C1 segment of cervical spinal cord (tissue), 14 donors: ENCODE measurements at places on chromosomes 11 and 22.

GRCh38 chr11:129590753-129591475 is 215.3 kb downstream of the BARX2 start:
- no peak for DNase-seq

- DNase-seq: no peak
Observed at GRCh38 chr11:103928802-103929161, 107.7 kb upstream of the DDI1 start.

- no peak for DNase-seq
Observed at GRCh38 chr11:118913411-118914125, 12.2 kb downstream of the BCL9L start.

GRCh38 chr11:69312453-69313404 is 18.8 kb downstream of the MYEOV start:
- DNase-seq: no peak

DNA sequence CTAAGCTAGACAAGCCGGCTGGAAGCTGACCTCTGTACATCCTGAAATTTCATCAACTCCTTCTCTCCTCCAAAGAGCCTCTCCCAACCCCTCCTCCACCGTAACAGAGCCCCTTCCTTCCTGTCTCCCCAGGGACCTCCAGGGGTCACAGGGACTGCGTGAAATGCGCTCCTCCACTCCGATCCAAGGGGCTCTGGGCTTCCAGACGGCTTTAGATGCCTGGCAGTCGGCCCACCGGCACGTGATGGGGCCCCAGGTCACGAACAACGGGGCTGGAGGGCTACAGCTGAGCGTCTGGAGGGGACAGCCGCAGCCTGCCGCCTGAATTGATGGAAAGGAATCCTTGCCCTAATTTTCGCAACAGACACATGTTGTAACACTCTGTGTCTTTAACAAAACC is 264.1 kb downstream of the MN1 start:
- no peak for DNase-seq

GRCh38 chr22:44648085-44648820 is 53.8 kb upstream of the PRR5 start:
- DNase-seq: no peak

- DNase-seq: no peak
Observed at GRCh38 chr11:23611726-23612125, 751.5 kb upstream of the CCDC179 start.

GRCh38 chr22:41247703-41248102 is 7.0 kb upstream of the CHADL start:
- peak; percentile 14 for DNase-seq

GRCh38 chr22:45506816-45507360 is 4.2 kb downstream of the FBLN1 start:
- no peak for DNase-seq

GRCh38 chr11:123302751-123303195 is 107.7 kb upstream of the CLMP start:
- DNase-seq: no peak

DNA sequence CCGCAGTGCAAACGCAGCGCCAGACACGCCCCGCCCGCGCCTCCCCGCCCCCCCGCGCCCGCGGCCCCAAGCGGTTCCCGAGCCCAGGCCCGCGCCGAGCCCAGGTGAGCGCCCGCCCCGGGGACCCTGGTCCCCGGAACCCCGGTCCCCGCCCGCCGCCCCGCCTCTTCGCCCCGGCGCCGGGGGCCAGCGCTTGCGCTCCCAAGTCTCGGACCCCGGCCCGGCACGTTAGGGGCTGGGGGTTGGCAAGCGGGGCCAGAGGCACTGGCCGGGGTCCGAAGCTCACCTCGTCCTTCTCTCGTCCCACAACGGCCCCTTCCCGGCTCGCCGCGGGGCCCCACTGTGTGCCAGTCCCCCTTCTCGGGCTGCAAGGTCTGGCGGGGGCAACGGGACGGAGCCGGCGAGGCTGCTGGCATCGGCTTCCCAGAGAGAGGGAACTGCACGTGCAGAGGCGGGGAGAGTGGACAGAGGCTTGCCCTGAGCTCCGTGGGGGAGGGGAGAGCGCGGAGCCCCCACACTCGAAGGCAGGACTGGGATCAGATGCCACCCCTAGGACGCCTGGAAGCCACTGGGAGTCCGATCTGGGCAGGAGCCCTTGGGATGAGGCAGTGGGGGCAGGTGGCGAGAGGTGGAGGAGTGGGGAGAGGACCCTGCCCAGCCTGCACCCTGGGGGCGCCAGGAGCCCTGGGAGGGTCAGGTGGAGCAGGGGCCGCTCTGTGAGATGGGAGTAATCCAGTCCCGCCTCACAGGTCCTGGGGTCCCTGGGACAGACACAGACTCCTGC is 1.8 kb upstream of the AIFM3 start:
- DNase-seq: peak; percentile 12

DNA sequence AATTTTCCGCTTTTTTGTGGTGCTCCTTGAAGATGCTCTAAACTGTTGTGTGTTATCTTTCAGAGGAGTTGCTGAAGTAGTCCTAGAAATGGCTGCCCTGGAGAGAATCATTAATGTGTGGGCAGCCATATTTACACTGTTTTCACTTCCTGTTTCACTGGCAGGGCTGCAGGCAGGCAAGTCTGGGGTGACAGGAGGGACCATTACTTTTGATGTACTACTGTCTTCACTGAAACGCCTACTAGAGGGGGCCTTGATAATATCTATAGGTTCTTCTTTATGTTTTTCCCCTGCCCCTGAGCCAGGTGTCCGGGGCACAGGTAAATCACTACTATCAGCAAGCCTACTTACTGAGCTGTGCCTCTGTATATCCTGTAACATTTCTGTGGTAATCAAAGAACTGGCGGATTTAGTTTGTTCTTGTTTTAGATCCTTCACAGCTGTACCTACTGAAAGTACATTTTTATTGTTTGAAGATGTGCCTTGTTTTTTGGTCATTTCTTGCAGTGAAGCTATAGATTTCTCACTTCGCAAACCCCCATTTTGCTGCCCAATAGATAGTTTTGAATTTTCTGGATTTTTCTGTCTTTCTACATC is 39.7 kb downstream of the ACAT1 start:
- DNase-seq: no peak

- DNase-seq: no peak
Observed at GRCh38 chr22:30221121-30221992, 25.2 kb downstream of the LIF start.

- no peak for DNase-seq
Observed at GRCh38 chr11:74633406-74634393, 41.3 kb downstream of the POLD3 start.

DNA sequence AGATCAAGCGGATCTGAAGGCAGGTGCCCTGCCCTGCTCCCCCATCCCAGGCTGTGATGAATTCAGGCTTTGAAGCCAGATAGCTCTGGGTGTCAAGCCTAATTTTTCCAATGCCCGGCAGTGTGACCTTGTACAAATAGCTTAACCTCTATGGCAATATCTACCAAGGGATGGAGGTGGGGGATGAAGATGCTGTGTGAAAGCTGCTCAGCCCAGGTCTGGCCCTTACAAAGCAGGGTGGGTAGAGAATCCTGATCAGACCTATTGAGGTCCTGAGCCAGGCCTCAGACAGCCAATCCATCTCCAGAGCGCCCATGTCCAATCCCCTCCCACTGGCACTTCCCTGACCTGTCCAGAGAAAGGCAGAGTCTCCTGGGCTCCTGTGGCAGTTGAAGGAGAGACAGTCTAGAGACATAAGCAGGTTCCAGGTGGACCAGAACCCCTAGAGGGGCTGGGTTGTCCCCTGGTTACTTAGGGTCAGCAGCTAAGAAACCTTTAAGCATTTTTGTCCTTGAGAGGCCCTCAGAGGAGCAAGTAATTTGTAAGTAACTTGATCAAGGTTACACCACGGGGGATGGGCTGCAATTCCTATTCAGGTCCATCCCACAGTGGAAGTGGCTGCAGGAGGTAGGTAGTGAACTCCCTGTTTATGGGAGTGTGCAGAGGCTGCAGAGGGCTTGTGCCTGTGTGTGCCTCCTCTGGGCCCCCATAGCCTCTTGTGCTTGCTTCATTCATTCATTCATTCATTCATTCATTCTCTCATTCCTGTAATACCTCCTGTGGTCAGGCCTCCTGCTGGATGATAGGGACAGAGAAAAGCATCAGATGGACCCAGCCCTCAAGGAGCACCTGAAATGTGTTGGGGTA is 10.4 kb downstream of the P2RY2 start:
- no peak for DNase-seq

- no peak for DNase-seq
Observed at GRCh38 chr11:26688701-26689100, 33.2 kb downstream of the SLC5A12 start.

GRCh38 chr22:40081662-40082061 is 86.9 kb downstream of the FAM83F start:
- DNase-seq: no peak

- no peak for DNase-seq
Observed at GRCh38 chr22:43249789-43250471, 63.0 kb upstream of the TTLL12 start.

- no peak for DNase-seq
Observed at GRCh38 chr11:16953663-16954062, 60.6 kb downstream of the PLEKHA7 start.

DNA sequence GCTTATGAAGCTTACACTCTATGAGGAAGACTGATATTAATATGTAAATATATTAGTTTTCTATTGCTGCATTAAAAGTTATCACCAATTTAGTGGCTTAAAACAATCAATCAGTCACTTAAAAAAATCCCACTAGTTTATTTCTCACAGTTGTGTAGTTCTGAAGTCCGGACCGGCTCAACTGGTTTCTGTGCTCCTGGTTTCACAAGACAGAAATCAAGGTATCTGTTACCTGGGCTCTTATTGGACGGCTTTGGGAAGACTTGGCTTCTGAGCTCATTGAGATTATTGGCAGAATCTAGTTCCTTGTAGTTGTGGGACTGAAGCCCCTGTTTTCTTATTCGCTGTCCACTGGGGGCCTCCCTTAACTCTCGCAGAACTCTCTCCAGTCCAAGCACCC is 343.0 kb downstream of the RAB38 start:
- no peak for DNase-seq

GRCh38 chr22:33841281-33842005 is 78.8 kb downstream of the LARGE1 start:
- DNase-seq: no peak

- DNase-seq: no peak
Observed at GRCh38 chr11:96964661-96965060, 574.8 kb downstream of the JRKL start.

DNA sequence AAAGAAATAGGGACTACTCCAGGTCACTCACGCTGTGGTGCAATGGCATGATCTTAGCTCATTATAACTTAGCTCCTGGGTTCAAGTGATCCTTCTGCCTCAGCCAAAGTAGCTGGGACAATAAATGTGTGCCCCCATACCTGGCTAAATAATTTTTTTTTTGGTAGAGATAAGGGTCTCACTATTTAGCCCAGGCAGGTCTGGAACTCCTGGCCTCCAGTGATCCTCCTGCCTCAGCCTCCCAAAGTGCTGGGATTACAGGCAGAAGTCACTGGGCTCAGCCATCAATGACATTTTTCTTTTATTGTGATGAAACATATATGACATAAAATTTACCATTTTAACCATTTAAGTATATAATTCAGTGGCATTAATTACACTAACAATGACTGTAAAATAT is 10.6 kb downstream of the SLC5A4 start:
- DNase-seq: no peak

DNA sequence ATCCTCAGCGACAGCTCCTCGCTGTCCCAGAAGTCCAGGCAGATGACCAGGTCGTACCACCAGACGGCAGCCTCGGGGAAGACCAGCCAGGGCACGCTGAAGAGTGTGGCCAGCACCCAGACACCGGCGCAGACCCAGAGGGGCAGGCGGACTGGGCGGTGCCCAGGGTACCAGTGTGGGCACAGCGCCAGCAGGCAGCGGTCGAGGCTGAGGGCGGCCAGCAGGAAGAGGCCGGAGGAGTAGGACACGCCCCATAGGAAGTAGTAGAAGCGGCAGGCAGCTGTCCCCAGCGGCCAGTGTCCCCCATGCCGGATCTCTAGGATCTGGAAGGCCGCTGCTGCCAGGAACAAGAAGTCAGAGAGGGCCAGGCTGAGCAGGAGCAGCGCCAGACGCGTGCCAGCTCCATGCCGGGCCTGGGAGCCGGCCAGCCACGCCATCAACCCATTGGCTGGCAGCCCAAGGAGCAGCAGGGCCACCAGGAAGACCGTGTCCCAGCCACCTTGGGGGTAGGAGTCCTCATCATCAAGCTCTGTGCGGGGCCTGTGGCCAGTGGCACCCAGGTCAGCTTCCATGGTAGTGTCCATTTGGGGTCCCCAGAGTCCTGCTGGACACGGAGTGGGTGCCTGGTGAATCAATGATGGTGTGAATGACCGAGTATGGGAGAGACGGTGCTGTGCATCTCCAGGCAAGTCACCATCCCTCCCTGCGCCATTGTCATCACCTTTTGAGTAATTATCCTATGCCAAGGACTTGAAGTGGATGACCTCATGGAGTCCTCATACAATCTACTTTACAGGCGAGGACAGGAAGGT is at the start of gene GPR152:
GPR152 (minus strand) TSS at position 589 of the 812 bp plus-strand sequence; CDS start at position 584, 5 bp downstream.
- no peak for DNase-seq
